Renal pelvis (tissue), 12 donors: ENCODE measurements at places on chromosomes 7 and 10.

- no peak for DNase-seq
Measured at GRCh38 chr10:123241391-123242141, 87.4 kb downstream of the BUB3 start.

GRCh38 chr7:157408258-157409101, 71.7 kb downstream of the DNAJB6 start:
- no peak for DNase-seq

DNA sequence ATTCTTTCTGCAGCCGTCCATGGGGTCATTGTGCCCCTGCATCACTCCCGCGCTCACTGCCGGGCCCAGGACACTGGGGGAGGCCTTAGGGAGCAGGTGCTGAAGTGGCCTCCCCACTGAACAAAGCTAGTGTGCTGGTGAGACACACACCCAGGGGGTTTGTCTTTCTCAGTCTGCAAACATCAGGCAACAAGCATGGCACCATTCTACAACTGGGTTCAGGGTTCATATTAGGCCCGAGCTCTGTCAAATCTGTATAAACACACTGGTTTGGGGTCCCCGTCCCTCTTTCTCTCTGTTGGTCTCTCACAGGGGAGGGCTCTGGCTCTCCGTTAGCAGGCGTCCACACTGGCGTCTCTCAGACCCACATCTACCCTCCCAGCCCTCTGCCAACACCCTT, 11.1 kb upstream of the PPP2R2D start:
- no peak for DNase-seq

GRCh38 chr10:92102601-92103213, 179.1 kb downstream of the BTAF1 start:
- DNase-seq, result no peak

DNA sequence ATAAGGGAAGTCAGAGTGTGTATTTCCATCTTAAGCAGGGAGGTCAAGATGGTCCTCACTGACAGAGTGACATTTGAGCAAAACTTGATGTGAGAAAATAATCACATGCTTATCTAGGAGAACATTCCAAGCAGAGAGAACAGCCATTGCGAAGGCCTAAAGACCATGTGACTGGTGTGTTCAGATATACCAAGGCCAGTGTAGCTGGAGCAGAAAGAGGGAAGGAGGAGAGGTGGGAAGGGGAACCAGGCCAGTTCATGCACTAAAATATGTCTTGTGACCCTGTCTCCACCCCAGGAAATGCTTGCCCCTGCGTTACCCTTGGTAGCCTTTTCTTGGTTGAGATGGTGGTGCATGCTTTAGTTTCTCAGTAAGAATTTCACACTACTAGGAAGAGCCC, 77.4 kb downstream of the CACNB2 start:
- DNase-seq, result no peak

DNA sequence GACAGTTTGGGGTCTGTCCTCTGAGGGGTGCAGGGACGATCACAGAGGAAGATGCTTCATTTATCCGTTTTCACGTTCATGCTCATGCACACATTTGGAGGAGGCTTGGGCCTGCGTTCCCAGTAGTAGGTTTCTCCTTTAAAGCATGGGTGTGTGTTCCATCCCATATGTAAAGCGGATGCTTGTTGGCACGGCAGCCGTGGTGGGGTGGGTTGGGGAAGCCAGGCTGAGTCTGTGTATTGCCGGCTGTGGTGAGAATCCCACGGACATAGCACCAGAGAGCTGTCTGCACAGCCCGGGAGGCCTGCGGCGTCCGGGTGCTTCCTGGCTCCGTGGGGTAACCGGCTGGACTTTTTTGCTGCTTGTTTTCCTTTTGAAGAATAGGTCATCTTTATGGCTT, 440 bp downstream of the JAKMIP3 start:
- DNase-seq, result no peak

- no peak for DNase-seq
Measured at GRCh38 chr7:139777133-139777891, 486 bp downstream of the HIPK2 start.

GRCh38 chr10:71031603-71032002, 143.2 kb upstream of the PCBD1 start:
- DNase-seq, result no peak

DNA sequence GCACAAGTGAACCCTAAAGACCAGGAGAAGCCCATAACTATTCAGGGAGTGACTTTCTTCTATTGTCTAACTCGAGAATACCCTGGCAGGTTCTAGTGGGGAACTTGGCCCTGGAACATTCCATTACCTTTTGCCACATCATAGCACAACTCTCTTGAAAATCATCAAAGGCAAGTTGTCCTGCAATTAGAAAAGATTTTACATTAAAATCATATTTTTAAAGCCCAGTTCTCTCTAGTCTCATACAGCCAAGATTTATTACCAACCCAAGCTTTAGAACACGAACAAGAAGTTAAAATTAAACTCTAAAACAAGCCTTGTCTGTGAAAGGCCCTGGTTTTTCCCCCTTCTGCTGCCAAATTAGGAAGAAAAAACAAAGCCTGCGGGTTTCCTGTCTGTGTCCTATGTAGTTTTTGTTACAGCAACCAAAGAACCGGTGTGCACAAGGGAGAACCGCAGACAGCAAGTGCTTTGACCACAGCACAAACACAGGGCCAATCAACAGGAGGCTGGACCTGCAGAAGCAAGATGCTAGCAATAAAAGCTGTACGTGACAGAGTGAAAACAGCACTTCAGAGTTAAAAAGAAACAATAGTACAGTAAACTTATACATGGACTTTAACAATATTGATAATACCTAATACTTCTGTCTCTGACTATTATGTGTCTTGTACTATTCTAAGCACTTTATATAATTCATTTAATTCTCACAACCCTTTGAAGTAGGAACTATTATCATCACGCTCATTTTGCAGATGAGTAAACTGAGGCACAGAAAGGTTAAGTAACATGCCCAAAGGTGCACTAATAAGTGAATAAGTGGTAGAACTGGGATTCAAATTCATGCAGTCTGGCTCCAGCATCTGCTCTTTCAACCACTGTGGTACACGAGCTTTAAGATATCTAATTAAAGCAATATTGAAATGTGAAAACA, 65.8 kb downstream of the STK17A start:
- DNase-seq, result no peak

GRCh38 chr10:90286941-90287340, 570.9 kb downstream of the HTR7 start:
- DNase-seq, result no peak

DNA sequence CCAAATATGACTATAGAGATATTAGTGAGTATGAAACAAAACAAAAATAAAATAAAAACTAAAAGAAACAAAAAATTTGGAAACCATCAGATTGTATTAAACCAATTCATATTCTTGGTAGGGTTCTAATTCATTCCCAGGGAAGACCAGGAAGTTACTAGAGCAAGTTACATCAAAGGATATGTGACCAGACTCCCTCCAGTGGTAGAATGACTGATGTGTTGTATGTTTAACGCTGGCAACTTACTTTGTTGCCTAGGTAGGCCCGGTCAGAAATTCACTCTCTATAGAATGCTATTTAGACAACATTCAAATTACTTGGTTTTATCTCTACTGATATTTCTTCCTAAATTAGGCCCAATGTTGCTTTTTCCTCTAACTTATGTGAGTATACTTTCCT, 5.2 kb downstream of the PHYHIPL start:
- peak; percentile 50 for DNase-seq

GRCh38 chr10:31133251-31133791, 101.7 kb upstream of the ZNF438 start:
- no peak for DNase-seq
